ENCODE measurements at places on chromosomes 12 and 14. TPM values are rescaled to one million over a fixed set of nuclear protein-coding genes. Genes with fewer than 3 reads are reported as not detected.

Gene FLRT2
- 7.9 TPM for total RNA-seq

Gene FOXN4
- not detected for total RNA-seq

Gene GRIN2B
- not detected for total RNA-seq

Gene GLT1D1
- not detected for total RNA-seq

Gene LRRK2
- 12.3 TPM for total RNA-seq

Gene DEGS2
- total RNA-seq, result 0.26 TPM

Gene MMP17
- total RNA-seq, result 7.8 TPM

Gene SLC8A3
- total RNA-seq, result 0.33 TPM

Gene SELPLG
- 2.7 TPM for total RNA-seq

Gene MIPOL1
- total RNA-seq, result 16.3 TPM

Gene RNU7-1
- total RNA-seq, result not detected

Gene TOMM20L
- total RNA-seq, result not detected
